Right atrium auricular region (tissue), 2 donors: ENCODE measurements at places on chromosomes 6 and 20. TPM values are rescaled to one million over a fixed set of nuclear protein-coding genes. Genes with fewer than 3 reads are reported as not detected.

DNA sequence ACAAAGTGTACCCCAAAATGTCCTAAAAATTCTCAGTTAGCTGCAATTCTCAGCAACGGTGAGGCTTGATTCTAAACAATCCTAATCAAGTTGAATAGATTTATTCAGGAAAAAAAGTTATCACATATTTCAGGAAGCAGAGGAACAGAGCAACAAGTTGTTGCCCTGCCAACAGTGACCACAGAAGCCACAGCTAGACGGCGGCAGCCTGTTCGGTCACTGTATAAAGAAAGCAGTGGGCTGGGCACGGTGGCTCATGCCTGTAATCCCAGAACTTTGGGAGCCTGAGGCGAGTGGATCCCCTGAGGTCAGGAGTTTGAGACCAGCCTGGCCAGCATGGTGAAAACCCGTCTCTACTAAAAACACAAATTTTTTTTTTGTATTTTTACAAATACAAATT lies 171.2 kb upstream of the BMP5 start:
- H3K27me3 ChIP-seq, result no peaks in the 10 kb centered on the region
- H3K4me1 ChIP-seq, result no peaks in the 10 kb centered on the region
- DNase-seq, result peak; percentile 69
- no peaks in the 10 kb centered on the region for H3K36me3 ChIP-seq
- peak overlapping the region; percentile 38 for H3K27ac ChIP-seq
- no peak overlapping the region for H3K4me3 ChIP-seq

Gene COL21A1
- 13.6 TPM for total RNA-seq

GRCh38 chr20:24503352-24503931 lies 34.0 kb downstream of the SYNDIG1 start:
- H3K27ac ChIP-seq, result peak overlapping the region; percentile 91
- H3K4me3 ChIP-seq, result no peak overlapping the region
- peak; percentile 72 for DNase-seq
- no peaks in the 10 kb centered on the region for H3K36me3 ChIP-seq
- peaks cover 33% of the 10 kb centered on the region for H3K4me1 ChIP-seq
- H3K27me3 ChIP-seq, result no peaks in the 10 kb centered on the region

Gene MCM9
- total RNA-seq, result 7.9 TPM

GRCh38 chr6:134065706-134066105 lies 13.3 kb upstream of the SLC2A12 start:
- no peak for DNase-seq
- no peaks in the 10 kb centered on the region for H3K4me1 ChIP-seq
- no peak overlapping the region for H3K4me3 ChIP-seq
- H3K36me3 ChIP-seq, result no peaks in the 10 kb centered on the region

Gene TUBB2B
- 2.2 TPM for total RNA-seq

DNA sequence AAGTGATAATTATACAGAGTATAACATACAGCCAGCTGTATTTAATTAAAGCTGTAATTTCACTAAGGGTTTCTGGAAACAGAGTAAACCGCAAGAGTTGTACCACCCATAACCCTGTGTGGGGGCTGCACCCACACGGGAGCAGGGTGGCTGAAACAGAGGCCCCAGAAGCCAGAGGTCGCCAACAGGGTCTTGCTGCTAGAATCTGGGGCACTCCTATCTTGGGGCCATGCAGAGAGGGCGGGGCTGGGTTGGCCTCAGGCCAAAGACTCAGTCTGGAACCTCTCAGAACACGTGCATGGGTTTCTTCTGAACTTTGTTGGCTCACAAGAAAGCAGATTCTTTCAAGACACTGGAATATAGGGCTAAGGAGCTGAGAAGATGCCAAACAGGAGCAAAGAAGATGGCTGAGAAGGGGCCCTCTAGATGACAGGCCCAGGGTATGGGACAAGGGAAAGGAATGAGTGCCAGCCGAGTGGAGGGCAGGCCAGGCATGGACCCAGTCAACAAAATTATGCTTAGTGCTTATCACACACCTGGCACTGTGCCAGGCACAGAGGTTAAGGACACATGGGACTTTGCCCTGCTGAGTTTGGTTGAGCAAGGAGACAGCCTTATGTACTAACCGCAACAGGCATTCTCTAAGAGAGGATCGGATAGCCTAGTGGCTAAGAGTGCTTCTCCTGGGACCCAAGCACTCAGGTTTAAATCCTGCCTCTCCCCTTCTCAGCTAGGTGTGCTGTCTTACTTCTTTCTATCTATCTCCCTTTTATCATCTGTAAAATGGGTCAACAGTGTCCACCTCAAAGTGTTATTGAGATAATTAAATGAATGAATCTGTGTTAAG lies 96.6 kb upstream of the FOXP4 start:
- H3K27ac ChIP-seq, result peak overlapping the region; percentile 21
- no peaks in the 10 kb centered on the region for H3K36me3 ChIP-seq
- no peak overlapping the region for H3K4me3 ChIP-seq
- peaks cover 29% of the 10 kb centered on the region for H3K4me1 ChIP-seq

GRCh38 chr6:19811397-19812079 lies 25.6 kb upstream of the ID4 start:
- H3K4me1 ChIP-seq, result no peaks in the 10 kb centered on the region
- no peak overlapping the region for H3K4me3 ChIP-seq
- no peak for DNase-seq
- no peaks in the 10 kb centered on the region for H3K27me3 ChIP-seq
- no peaks in the 10 kb centered on the region for H3K36me3 ChIP-seq
- H3K27ac ChIP-seq, result no peak overlapping the region

DNA sequence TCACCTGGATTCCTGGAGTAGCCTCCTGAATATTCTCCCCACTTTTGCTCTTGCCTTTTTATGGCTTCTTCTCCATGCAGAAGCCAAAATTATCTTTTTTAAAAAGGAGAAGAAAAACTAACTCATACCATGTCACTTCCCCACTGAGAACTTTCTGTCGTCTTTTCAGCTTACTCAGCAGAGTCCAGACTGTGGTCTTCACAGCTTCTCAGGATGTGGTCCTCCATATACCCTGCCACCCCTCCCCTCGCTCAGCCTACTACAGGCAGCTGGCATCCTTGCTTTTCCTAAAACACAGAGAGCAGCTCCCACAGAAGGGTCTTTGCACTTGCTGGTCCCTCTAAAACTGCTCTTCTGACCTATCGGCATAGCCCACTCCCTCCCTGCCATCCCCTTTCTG lies 89.4 kb upstream of the ISM1 start:
- H3K27me3 ChIP-seq, result no peaks in the 10 kb centered on the region
- H3K36me3 ChIP-seq, result peaks cover 6% of the 10 kb centered on the region
- no peak for DNase-seq
- no peak overlapping the region for H3K27ac ChIP-seq
- no peaks in the 10 kb centered on the region for H3K4me1 ChIP-seq

DNA sequence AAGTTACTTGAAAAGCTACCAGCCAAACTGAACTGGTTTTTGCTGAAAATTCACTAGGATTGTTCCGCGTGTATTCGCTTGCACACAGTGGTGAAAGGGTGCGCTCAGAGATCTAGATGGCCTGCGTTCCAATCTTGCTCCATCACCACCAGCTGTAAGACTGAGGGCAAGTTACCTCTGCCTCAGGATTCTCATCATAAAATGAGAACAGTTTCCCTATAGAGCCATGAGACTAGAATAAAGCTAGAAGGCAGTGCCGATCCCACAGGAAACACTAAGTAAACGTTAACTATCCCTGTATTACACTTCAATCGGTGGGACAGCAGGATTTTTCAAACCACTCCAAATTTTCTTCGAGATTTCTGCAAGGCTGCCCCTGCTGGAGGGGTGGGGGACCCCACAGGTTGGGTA lies 838 bp downstream of the AHCY start:
- DNase-seq, result no peak
- H3K4me3 ChIP-seq, result peak overlapping the region; percentile 95
- peaks cover 30% of the 10 kb centered on the region for H3K4me1 ChIP-seq

DNA sequence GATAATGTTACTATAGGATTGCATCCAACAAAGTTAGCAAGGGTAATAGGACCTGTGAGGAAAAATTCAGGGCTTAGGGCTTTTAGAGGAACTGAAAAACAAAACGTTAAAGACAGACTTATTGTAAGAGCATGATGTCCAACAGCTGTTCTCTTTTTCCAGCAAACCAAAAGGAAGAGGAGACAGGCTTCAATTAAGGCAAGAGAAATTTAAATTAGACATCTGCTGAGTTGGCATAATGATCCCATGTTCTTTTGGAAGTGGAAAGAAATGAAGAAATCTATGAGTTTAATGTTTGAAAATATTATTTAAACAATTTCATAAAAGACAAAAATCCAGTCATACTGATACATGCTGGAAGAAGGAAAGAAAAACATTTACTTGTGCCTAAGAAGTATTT lies 95.7 kb upstream of the HMGCLL1 start:
- no peaks in the 10 kb centered on the region for H3K4me1 ChIP-seq
- no peak overlapping the region for H3K4me3 ChIP-seq
- no peak for DNase-seq
